ENCODE measurements at places on chromosomes 12 and 14. TPM values are rescaled to one million over a fixed set of nuclear protein-coding genes. Genes with fewer than 3 reads are reported as not detected.

Gene VDR
- total RNA-seq = 0.25 TPM

DNA sequence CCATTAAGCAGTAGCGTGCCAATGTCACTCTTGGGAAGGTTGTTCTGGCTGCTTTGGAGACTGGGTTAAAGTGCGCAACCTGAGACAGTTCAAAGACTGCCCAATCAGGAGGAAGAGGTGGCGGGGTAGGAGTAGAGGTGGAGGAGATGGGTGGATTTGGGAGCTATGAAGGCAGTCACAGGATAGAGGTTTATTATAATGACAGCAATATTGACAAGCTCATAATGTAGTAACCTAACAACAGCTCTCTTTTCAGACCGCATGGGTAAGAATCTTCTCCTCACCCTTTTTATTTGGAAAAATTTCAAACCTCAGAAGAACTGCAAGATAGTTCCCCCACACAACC is 5.3 kb upstream of the PSMD9 start:
- DNase-seq = no peak

- DNase-seq = no peak
Observed at GRCh38 chr14:89493877-89494634, 77.0 kb upstream of the FOXN3 start.

DNA sequence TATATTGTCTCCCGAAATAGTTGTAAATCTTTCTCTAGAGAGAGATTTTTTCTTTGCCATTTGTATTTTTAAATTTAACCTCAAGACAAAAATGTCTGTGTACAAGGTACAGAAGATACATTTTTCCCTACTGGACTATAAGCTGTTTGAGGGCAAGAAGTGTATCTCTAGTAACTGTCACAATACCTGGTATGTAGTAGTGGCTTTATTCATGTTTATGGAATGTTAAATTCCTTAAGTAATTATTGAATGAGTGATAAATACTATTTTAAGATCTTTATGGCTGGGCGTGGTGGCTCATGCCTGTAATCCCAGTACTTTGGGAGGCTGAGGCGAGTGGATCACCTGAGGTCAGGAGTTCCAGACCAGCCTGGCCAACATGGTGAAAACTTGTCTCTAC is 24.4 kb upstream of the CDK17 start:
- no peak for DNase-seq
